Activated CD4-positive, alpha-beta T cell treated with anti-CD3 and anti-CD28 coated beads, Interleukin-2, amount 10 ng/mL, durations not matched to agents 24 days and 14 days (primary cell): ENCODE measurements at places on chromosomes 2 and 18.

GRCh38 chr18:35387152-35387571 is 10.0 kb upstream of the ZNF396 start:
- no peak for DNase-seq

DNA sequence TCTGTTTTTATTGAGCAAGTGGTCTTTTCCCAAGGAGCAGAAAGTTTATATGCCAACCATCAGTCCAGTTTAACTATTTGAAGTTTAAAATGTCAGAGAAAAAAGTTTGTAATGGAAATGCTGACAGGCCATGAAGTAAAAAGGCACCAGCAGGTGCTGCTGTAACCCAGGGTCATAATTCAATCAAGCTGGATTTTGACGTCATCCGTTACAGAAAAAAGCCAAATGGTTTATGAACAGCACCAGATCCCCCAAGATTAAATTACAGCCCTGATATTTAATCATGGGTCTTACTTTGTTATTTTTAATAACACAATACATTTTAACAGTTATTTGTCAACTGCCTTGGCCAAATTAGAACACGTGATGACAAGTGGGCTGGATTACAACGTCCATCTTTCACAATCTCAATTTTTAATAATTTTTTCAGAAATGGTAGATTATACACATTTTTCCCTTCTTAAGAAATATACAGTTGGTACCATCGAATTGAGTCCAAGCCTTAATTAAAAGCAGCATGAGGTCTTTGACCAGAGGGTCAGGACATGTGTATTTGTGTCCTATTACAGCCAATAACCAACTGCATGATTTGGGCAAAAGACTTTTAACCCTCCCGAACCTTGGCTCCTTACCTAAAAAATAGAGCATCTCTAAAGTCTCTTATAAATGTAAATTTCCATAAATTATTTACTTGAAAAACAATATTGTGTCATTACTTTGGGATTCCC is 10.0 kb downstream of the TCF4 start:
- DNase-seq = no peak

DNA sequence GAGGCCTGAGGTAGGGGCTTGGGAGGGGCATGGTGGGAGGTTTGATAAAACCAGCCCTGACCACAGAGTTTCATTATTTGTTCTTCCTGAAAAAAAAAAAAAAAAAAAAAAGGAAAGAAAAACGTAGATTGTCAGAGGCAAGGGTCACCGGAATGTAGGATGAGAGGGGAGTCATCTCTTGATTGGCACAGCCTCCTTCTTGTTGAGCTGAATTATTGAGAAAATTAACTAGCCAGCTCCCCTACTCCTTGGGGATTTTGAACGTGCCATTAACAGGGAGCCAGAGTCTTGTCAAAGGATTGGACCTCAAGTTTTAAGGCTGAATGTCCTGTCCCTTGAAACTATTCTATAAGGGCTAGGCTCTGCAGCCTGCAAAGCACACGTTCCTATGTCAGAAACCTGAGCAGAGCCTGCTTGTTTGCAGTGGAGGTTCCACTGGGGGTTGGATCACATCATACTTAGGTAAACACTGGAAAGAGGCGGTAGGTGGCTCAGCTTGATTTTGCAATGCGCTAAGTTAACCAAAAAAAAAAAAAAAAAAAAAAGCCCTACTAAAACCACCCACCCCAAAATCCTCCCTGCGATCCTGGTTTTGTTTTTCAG is 2.3 kb downstream of the INHBB start:
- DNase-seq = no peak

DNA sequence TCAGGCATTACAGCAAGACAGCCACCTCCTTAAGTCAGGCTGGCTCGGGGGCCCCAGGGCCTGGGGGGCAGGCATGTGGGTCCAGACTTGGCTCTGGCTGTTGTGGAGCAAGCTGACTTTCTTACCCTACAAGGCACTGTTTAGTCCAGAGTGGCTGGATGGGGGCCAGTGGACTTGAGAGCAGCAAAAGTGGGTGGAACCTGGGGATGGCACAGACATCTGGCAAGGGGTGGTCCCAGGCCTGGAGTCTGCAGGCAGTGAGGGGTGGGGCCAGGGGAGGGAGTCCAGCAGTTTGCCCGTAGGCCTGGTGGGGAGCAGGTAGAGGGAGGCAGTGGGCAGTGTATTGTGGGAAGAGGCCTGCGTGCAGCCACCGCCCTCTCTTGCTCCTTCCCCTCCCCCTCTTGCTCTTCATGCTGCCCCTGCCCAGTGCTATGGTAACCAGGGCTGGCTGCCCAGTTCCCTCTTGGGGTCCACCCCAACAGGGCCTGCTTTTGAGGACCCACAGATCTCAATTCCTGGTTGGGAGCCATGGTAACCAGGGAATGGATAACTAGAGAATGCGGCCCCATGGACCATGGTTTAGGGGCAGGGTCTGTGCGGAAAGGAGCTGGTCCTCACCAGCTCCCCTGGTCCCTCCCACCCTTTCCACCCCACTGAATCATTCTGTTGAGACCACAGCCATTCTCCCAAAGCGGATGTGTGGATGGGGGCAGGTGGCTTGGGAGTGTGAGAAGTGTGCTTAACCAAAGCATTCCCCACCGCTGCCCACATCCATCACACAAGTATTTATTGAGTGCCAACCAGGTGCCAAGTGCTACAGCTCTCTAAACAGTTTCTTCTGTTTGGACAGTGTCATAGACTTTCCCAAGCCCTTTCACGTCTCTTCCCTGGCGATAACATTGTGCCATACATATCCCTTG is 19.3 kb downstream of the SPEG start:
- DNase-seq = no peak

- DNase-seq = peak; percentile 71
Measured at GRCh38 chr2:196249860-196250259, 78.5 kb upstream of the STK17B start.

- no peak for DNase-seq
Measured at GRCh38 chr2:191748528-191749180, 70.7 kb downstream of the NABP1 start.

DNA sequence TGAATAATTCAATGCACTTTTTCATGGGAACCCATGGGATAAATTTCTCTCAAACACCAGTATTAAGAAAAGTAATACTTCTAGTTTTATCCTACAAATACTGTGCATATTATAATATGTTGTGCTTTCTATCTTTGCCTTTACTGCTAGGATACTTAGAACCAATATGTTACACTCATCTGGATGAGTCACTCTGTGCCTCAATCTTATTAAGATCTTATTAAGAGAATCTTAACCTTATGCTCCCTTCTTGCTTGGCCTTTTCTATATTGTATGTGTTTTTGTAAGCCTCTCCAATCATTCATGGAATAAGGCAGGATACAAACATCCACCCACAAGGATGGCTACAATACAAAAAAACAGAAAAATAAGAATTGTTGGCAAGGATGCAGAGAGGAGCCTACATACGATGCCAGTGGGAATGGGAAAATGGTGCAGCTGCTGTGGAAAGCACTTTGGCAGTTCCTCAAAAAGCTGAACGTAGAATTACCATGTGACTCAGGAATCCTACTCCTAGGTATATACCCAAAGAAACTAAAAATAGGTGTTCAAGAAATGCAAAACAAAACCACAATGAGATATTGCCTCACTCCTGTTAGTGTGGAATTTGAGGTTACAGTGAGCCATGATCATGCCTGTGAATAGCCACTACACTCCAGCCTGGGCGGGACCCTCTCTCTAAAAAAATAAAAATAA is 10.7 kb upstream of the TWSG1 start:
- no peak for DNase-seq

GRCh38 chr2:60811491-60812375 is 55.7 kb downstream of the PAPOLG start:
- DNase-seq = no peak

GRCh38 chr2:179106676-179107428 is 56.9 kb upstream of the CCDC141 start:
- DNase-seq = no peak

- no peak for DNase-seq
Measured at GRCh38 chr2:20207051-20207450, 17.9 kb downstream of the SDC1 start.

DNA sequence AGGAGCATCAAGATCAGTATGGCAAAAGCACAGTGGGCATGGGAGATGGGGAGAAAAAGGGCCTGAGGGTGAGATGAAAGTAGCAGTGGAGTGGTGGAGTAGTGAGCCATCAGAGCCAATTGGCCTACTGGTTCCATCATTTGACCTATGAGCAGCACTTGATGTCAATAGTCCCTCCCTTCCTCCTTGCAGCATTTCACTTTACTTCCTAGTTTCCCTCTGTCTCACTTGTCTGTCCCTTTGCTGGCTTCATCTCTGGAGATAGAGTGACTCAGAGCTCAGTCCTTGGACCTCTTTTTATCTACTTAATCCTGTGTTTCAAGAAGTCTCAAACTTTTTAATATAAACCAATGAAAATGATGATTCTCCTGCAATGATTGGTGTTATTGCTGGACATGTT is 32.1 kb downstream of the FBXO48 start:
- no peak for DNase-seq

DNA sequence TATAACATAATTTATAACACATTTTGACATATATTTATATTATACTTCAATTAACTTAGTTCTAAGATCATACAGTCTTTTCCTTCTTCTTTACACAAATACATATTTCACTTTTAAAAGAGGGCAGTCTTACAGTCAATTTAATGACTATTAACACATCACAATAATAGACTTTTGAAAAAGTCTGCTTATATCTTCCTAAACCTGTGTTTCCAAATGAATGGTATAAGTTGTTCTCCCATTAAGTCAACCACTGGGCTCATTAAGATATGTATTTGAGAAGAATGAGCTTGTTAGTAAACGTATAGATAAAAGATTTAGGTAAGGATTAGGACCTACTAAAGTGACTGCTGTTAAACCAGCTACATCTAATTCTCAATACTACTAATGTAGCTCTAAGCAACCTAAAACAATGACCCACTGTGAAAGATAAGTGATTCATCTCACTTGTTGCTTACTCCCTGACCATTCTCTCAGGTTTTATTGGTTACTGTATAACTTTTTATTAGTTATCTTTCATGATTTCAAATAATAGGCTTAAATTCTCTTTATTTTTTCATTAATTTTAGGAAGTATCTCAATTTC is 27.0 kb downstream of the SLC40A1 start:
- DNase-seq = no peak

GRCh38 chr2:216148983-216149382 is 39.8 kb downstream of the XRCC5 start:
- no peak for DNase-seq

DNA sequence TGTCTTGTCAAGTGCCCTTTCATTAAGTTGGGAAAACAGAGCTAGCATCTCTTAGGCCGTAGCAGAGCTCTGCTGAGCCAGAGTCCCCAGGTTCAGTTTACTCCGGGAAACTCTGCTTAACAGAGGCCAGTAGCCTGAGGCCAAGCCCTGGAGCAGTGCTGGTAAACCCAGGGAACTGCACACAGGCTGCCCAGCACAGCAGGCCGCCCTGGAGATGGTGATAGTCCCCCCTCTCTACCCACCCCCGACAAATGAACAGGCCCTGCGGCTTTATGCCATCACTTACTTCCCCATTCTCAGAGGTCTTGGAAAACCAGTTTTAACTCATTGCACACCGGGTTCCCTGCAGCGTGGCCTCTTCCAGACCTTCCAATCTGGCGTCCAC is 3.5 kb downstream of the CNNM4 start:
- DNase-seq = no peak

- no peak for DNase-seq
Measured at GRCh38 chr2:156864325-156864724, 393.2 kb upstream of the GALNT5 start.

DNA sequence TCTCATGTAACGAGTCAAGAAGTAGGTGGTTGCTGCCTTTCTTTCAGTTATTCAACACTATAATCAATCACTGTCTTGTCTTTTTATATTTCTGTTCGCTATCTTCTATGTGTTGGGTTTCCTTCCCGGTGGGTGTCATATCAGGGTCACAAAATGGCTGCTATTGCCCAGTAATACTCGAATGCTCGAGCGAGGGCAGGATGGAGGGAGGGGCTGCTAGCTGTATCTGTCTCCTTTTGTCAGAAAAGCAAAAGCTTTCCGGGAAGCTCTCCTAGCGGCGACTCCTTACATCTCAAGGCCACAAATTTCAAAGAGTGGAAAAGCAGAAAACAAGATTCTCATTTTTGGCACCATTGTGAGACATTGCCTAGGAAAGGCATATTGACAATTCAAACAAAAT is 16.4 kb upstream of the GALNT3 start:
- no peak for DNase-seq

GRCh38 chr18:36821681-36822080 is 7.1 kb downstream of the TPGS2 start:
- DNase-seq = peak; percentile 49

GRCh38 chr2:16008331-16008850 is 68.0 kb downstream of the MYCN start:
- DNase-seq = no peak

GRCh38 chr2:98946855-98947254 is 10.8 kb upstream of the CRACDL start:
- DNase-seq = no peak

DNA sequence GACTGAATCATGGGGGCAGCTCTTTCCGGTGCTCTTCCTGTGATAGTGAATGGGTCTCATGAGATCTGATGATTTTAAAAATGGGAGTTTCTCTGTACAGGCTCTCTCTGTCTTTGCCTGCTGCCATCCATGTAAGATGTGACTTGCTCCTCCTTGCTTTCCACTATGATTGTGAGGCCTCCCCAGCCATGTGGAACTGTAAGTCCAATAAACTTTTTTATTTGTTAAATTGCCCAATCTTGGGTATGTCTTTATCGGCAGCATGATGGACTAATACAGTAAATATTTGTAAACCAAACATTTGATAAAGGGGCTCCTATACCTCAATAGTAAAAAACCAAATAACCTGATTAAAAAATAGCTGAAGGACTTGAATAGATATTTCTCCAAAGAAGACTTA is 77.3 kb downstream of the INSIG2 start:
- DNase-seq = no peak

- no peak for DNase-seq
Measured at GRCh38 chr18:58407263-58407648, 221.6 kb downstream of the ALPK2 start.

DNA sequence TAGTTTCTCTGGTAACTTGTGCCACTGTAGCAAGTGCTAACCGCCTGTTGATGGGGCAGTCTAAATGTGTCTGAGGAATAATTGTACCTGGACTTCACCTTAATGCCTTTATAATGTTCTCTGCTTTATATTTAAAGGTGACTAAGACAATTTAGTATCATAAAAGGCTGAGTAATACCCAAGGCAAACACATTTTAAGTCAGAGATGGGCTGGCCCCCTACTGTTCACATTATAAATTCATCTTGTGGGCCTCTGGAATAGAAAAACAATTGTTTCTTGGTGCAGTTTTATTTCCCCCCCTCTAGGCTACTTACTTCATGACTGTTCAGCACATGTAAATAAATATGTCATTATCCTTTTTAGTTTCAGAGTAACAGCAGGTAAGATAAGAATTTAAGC is 559.3 kb upstream of the PIK3C3 start:
- no peak for DNase-seq

- DNase-seq = no peak
Measured at GRCh38 chr2:177044671-177045070, 167.9 kb upstream of the HNRNPA3 start.

- DNase-seq = no peak
Measured at GRCh38 chr2:8861797-8862196, 24.4 kb upstream of the KIDINS220 start.

GRCh38 chr2:86783615-86784339 is 6.9 kb downstream of the CD8A start:
- no peak for DNase-seq
